ENCODE measurements at places on chromosomes 3 and 15. TPM values are rescaled to one million over a fixed set of nuclear protein-coding genes. Genes with fewer than 3 reads are reported as not detected.

- no peak overlapping the region for H3K27ac ChIP-seq
- DNase-seq = no peak
- no peak overlapping the region for H3K4me3 ChIP-seq
- H3K27me3 ChIP-seq = peaks cover 4% of the 10 kb centered on the region
- H3K4me1 ChIP-seq = no peaks in the 10 kb centered on the region
These were observed 31.2 kb downstream of the SLC25A36 start for GRCh38 chr3:140972833-140973232.

GRCh38 chr15:87757084-87757483 is 499.5 kb downstream of the NTRK3 start:
- no peak for DNase-seq
- no peak overlapping the region for H3K27ac ChIP-seq
- H3K4me1 ChIP-seq = no peaks in the 10 kb centered on the region
- H3K36me3 ChIP-seq = no peaks in the 10 kb centered on the region

DNA sequence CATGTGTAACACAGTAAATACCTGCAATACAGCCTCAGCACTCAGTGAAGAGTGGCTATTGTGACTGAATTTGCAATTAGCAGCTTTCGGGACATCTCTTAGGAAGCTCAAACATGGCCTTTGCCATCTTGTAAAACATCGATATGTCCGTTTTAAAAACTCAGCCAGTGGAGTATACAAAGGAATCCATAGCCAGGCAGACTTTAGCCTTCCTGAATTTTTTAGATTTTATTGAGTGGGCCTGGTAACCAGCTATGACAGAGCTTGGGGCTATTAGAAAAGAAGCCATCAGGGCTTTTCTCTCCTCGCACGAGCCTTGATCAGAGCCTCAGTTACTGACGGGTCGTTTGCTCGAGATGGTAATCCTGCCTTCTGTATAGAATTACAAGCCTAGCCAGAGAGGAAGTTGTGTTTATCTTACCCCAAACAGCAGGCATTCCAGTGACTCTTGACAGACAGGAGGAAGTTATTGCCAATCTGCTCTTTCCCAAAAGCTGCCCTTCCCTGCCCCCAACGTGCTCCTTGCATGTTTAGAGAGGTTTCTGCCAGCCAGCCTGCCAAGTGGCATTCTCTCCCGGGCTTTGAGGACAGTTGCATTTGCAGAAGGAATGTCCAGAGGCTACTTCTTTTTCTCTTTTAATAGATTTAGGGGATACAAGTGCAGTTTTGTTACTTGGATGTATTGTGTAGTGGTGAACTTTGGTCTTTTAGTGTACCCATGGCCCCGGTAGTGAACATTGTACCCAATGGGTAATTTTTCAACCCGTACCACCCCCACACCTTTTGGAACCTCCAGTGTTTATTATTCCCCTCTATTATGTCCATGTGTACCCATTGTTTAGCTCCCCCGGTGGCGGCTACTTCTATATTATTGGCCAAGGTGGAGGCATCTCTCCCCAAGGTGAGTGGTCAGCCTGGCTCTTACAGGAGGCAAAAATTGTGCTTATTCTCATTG is 40.6 kb downstream of the ITPR1 start:
- DNase-seq = no peak
- H3K4me1 ChIP-seq = peaks cover 14% of the 10 kb centered on the region
- no peak overlapping the region for H3K27ac ChIP-seq
- no peaks in the 10 kb centered on the region for H3K36me3 ChIP-seq
- no peak overlapping the region for H3K4me3 ChIP-seq

DNA sequence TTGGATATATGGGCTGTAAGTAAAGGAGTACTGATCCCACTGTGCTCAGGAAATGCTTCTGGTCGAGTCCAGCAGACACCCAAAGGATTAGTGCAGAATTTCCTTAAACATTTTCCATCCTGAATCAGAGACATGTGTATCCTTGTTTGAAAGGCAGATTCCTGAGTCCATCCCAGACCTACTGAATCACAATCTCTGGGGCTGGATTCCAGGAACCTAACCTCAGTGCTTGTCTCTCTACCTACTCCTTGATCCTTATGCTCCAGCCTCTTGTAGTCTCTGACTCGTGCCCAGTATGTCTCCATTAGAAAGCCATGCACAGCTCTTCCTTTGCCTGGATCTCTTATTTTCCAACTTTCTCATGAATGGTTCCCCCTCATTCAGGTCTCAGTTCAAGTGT is 585.8 kb downstream of the NLGN1 start:
- no peaks in the 10 kb centered on the region for H3K27me3 ChIP-seq
- H3K4me1 ChIP-seq = no peaks in the 10 kb centered on the region
- no peak for DNase-seq
- H3K4me3 ChIP-seq = no peak overlapping the region
- H3K27ac ChIP-seq = no peak overlapping the region

- H3K4me3 ChIP-seq = no peak overlapping the region
- DNase-seq = no peak
- peak overlapping the region; percentile 34 for H3K27ac ChIP-seq
These were observed 80.0 kb downstream of the FNDC3B start for GRCh38 chr3:172119266-172119969.

GRCh38 chr3:145395421-145395820 is 765.6 kb downstream of the PLOD2 start:
- no peak for DNase-seq
- no peaks in the 10 kb centered on the region for H3K27me3 ChIP-seq
- H3K27ac ChIP-seq = no peak overlapping the region
- H3K36me3 ChIP-seq = no peaks in the 10 kb centered on the region

DNA sequence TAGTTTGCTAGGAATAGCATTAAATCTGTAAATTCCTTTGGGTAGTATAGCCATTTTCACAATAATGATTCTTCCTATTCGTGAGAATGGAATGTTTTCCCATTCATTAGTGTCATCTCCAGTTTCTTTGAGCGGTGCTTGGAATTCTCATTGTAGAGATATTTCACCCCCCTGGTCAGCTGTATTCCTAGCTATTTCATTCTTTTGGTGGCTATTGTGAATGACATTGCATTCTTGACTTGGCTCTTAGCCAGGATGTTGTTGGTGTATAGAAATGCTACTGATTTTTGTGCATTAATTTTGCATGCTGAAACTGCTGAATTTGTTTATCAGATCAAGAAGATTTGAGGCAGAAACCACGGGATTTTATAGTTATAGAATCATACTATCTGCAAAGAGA is 690.5 kb upstream of the ALCAM start:
- no peaks in the 10 kb centered on the region for H3K27me3 ChIP-seq
- H3K27ac ChIP-seq = no peak overlapping the region
- no peak for DNase-seq
- no peaks in the 10 kb centered on the region for H3K4me1 ChIP-seq
- no peaks in the 10 kb centered on the region for H3K36me3 ChIP-seq
- H3K4me3 ChIP-seq = no peak overlapping the region

DNA sequence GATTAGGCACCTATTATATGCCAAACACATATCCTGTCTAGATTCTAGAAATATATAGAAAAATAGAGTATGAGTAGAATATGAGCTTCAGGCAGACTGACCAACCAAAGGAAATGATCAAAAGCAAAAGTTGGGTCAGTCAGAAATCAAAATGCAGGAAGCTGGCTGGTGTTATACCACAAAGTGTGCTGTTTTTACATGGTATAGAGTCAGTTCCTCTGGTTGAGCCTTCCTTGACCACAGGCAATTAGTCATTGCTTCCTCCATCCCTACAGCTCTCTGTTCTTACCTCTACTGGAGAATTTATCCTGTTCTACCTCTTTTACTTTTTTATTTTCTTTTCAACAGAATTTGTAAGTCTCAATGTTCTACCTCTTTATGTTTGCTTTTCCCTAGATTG is 149.8 kb downstream of the TMCO5A start:
- H3K27me3 ChIP-seq = no peaks in the 10 kb centered on the region
- H3K4me1 ChIP-seq = no peaks in the 10 kb centered on the region
- H3K4me3 ChIP-seq = no peak overlapping the region

DNA sequence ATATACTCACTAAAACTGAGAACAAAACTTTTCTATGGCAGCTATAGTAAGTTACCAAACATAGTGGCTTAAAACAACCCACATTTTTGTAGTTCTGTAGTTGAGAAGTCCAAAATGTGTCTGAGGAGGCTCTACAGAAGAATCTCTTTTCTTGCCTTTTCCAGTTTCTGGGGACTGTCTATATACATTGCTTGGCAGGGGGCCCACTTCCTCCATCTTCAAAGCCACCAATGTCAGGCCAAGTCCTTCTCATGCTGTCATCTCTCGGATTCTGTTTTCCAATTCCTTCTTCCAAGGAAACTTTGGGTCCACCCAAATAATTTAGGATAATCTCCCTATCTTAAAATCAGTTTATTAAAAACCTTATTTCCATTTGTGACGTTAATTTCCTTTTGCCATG is 92.7 kb downstream of the DLG1 start:
- H3K4me3 ChIP-seq = no peak overlapping the region
- no peak overlapping the region for H3K27ac ChIP-seq
- H3K4me1 ChIP-seq = peaks cover 7% of the 10 kb centered on the region
- no peaks in the 10 kb centered on the region for H3K27me3 ChIP-seq
- no peaks in the 10 kb centered on the region for H3K36me3 ChIP-seq

DNA sequence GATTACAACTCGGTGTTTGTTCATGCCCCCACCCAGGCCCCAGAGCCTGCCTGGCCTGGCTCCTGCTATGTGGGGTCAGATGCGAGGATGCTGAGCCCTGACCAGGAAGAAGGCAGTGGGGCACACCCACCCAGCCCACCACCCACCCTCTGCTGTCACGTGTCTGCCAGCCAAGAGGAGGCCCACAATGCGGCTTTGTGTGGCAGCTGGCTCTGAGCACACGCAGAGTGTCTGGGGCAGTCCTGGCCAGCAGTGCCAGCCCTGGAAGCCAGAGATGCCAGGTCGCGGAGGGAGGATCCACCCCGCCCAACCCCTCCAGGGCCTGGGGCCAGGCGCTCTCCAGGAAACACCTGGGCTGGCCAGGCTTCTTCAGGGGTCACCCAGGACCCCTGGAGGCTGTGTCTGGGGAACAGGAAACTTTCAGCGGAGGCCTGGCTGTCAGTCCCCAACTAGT is 26.4 kb upstream of the KLF13 start:
- H3K4me3 ChIP-seq = no peak overlapping the region
- no peaks in the 10 kb centered on the region for H3K27me3 ChIP-seq
- DNase-seq = peak; percentile 40
- H3K4me1 ChIP-seq = peaks cover 73% of the 10 kb centered on the region

GRCh38 chr15:101675015-101675414 is 22.8 kb upstream of the TM2D3 start:
- H3K27ac ChIP-seq = no peak overlapping the region
- peaks cover 43% of the 10 kb centered on the region for H3K36me3 ChIP-seq
- no peak overlapping the region for H3K4me3 ChIP-seq
- H3K4me1 ChIP-seq = no peaks in the 10 kb centered on the region

- no peak for DNase-seq
- H3K4me1 ChIP-seq = peaks cover 57% of the 10 kb centered on the region
- H3K36me3 ChIP-seq = no peaks in the 10 kb centered on the region
These were observed 5.5 kb upstream of the NR2F2 start for GRCh38 chr15:96324940-96325540.

- H3K27me3 ChIP-seq = peaks cover 2% of the 10 kb centered on the region
- no peak for DNase-seq
- H3K4me3 ChIP-seq = no peak overlapping the region
- no peaks in the 10 kb centered on the region for H3K4me1 ChIP-seq
- no peak overlapping the region for H3K27ac ChIP-seq
- no peaks in the 10 kb centered on the region for H3K36me3 ChIP-seq
These were observed 140.6 kb downstream of the CACNA2D3 start for GRCh38 chr3:54262946-54263345.

GRCh38 chr15:58551764-58552504 is 120.1 kb downstream of the LIPC start:
- H3K36me3 ChIP-seq = peaks cover 21% of the 10 kb centered on the region
- H3K27me3 ChIP-seq = no peaks in the 10 kb centered on the region
- no peak overlapping the region for H3K4me3 ChIP-seq
- peak; percentile 28 for DNase-seq
- peaks cover 5% of the 10 kb centered on the region for H3K4me1 ChIP-seq

DNA sequence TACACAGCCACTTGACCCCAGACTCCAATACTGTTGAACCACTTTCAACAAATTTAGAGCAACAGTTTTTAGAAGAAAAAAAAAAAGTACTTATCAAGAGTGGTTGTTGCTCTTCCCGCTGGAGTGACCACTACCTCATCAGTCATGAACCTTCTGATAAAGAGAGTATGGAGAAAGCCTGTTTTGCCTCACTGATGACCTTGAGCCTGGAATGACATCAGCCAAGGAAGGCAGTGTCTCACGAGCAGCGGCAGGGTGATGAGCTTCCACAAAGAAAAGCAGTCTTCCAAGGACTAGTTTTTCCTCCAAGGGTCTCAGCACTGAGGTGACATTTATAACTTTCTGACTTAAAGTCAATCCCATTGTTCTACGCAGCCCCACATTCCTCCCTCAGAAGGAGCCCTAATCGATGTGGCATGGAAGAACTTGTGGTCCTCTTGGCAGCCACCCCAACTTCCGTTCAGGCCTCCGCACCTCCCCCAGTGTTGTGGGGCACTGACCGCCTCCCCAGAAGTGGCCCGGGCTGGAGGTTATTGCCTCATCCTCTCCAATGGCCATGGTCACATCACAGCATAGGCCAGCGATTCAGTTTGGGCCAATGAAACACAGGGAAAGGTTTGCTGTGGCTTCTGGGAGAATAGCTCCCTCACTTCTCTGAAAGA is 1.8 kb upstream of the CYP11A1 start:
- H3K36me3 ChIP-seq = no peaks in the 10 kb centered on the region
- H3K27me3 ChIP-seq = no peaks in the 10 kb centered on the region
- DNase-seq = no peak

GRCh38 chr3:127209840-127210653 is 17.1 kb downstream of the PRR23E start:
- no peaks in the 10 kb centered on the region for H3K36me3 ChIP-seq
- no peaks in the 10 kb centered on the region for H3K27me3 ChIP-seq
- H3K27ac ChIP-seq = no peak overlapping the region
- H3K4me3 ChIP-seq = no peak overlapping the region
- DNase-seq = no peak

- no peak overlapping the region for H3K27ac ChIP-seq
- no peak overlapping the region for H3K4me3 ChIP-seq
- no peaks in the 10 kb centered on the region for H3K4me1 ChIP-seq
- H3K36me3 ChIP-seq = no peaks in the 10 kb centered on the region
- DNase-seq = no peak
- H3K27me3 ChIP-seq = no peaks in the 10 kb centered on the region
These were observed 95.4 kb upstream of the AGBL1 start for GRCh38 chr15:85984241-85984640.

GRCh38 chr3:98680723-98681122 is 82.4 kb upstream of the ST3GAL6 start:
- H3K27ac ChIP-seq = no peak overlapping the region
- H3K36me3 ChIP-seq = no peaks in the 10 kb centered on the region
- H3K4me1 ChIP-seq = no peaks in the 10 kb centered on the region
- H3K4me3 ChIP-seq = no peak overlapping the region

- no peak overlapping the region for H3K4me3 ChIP-seq
- no peaks in the 10 kb centered on the region for H3K27me3 ChIP-seq
- H3K36me3 ChIP-seq = peaks cover 17% of the 10 kb centered on the region
- no peaks in the 10 kb centered on the region for H3K4me1 ChIP-seq
- DNase-seq = no peak
These were observed 27.4 kb downstream of the CLK3 start for GRCh38 chr15:74642734-74643664.

COL6A6 gene
- total RNA-seq = 0.47 TPM

EFCAB12 gene
- 0.37 TPM for total RNA-seq

ADPRH gene
- total RNA-seq = 2.7 TPM

HES1 gene
- total RNA-seq = 6.8 TPM

HTR3D gene
- total RNA-seq = not detected

EFL1 gene
- 8.7 TPM for total RNA-seq

RPL4 gene
- 1,530 TPM for total RNA-seq

GREM1 gene
- under 0.01 TPM for total RNA-seq

KNG1 gene
- 605 TPM for total RNA-seq

MYL3 gene
- total RNA-seq = 0.51 TPM

SNTN gene
- not detected for total RNA-seq

CAMP gene
- 0.25 TPM for total RNA-seq

HERC2 gene
- 45.4 TPM for total RNA-seq
